ENCODE measurements at places on chromosomes 12 and 14.

DNA sequence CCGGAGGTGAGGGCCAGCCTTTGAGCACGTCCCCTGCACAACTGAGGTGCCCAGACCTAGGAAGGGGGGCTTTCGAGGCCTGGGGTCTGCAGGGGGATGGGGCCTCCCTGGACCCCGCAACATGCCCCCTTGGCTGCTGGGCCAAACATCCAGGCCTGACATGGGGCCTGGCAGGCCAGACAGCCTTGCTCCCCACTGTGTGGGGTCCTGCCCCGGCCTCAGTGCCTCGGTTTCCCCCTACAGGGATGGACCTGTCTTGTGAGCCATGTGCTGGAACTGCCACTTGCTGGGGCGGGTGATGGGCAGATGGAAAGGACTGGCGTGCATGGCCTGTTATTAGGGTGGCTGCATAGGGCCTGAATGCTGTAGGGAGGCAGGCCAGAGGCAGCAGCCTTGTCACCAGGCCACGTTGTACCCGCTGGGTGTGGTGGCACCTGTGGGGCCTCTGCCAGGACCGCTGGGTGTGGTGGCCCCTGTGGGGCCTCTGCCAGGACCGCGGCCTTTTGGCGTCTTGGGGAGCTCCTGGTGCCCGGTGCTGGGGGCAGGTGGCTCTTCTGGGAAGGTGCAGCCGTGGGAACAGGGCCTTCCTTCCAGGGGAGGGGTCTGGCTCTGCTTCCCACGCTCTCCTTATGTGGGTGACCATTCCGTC lies 20.4 kb downstream of the ASPG start:
- no peak for DNase-seq

GRCh38 chr12:4154672-4155225 lies 118.8 kb upstream of the CCND2 start:
- no peak for DNase-seq

- DNase-seq = no peak
These were observed 226.7 kb downstream of the FUT8 start for GRCh38 chr14:65639216-65639615.

- no peak for DNase-seq
These were observed 37.7 kb downstream of the FGD4 start for GRCh38 chr12:32437095-32437515.

DNA sequence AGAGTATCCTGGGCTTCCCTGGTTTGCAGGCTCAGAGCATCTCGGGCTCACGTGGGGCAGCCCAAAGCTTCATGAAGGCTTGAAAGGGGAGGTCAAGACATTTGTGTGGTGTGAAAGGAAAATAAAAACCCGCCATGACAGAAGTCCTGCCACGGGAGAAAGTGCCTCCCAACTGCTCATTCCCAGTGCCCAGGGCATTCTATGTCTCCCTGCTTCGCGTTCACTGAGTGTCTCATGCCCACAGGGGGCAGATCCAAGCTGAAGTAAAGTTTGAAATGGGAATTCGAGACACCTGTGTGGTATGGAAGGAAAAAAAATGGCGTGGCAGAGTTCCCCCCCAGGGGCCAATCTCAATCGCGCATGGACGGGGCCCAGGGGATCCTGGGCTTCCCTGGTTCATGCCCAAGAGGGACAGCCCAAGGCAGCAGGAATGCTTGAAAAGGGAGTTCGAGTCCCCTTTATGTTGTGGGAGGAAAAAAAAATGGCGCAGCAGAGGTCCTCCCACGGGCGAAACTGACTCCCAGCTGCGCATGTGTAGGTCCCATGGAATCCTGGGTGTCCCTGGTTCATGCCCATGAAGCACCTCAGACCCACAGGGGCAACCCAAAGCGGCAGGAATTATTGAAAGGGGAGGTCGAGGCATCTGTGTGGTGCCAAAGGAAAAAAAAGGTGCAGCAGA lies 576.7 kb downstream of the ALG10 start:
- DNase-seq = no peak

- DNase-seq = no peak
These were observed 46.8 kb upstream of the DLK1 start for GRCh38 chr14:100679707-100680438.

DNA sequence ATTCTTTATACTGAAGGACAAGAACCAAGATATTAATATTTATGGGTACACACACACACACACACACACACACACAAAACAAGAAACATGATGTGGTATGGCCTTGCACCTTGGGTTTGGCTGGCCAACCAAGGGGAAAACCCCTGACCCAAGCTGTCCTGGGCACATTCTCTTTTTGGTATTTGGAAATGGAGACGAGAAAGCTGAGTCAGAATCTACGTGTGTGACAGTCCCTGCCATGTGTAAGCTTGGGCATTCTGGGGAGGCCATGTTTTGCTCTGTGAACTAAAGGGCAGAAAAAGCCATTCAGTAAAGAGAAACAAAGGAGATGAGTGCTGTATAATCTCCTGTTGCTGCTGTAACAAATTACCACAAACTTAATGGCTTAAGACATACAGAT lies 35.6 kb downstream of the PTGER2 start:
- DNase-seq = no peak

DNA sequence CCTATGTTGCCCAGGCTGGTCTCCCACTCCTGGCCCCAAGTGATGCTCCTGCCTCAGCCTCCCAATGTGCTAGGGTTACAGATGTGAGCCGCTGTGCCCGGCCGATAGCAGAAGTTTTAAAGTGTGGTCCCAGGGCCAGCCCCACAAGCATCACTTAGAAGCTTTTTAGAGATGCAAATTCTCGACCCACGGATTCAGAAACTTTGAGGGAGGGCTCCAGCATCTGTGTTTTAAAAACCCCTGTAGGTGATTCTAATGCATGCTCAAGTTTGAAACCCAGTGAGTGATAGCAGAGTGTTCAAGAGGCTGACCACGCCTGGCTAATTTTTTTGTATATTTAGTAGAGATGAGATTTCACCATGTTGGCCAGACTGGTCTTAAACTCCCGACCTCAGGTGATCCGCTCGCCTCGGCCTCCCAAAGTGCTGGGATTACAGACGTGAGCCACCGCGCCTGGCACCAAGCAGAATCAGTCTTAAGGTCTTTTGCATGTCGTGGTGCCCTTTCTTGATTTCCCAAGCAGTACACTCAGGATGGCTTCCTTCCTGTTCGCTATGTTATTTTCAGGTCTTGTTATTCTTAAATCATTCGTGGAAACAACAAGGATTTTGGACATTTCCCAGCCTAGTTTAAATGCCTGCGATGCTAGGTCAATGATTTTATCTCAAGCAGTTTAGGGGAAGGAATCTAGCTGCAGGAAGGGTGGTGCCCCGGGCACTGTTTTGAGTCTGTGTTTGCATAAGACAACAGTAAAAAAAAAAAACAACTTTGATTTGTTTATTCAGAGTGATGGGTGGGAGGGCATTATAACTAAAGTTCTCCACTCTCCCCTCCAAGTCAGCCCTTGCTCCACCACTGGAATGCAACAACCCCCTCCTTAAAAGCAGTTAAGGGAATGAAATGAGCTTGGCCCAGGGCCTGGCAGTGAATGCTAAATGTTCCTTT lies 9.2 kb upstream of the RILPL2 start:
- no peak for DNase-seq

DNA sequence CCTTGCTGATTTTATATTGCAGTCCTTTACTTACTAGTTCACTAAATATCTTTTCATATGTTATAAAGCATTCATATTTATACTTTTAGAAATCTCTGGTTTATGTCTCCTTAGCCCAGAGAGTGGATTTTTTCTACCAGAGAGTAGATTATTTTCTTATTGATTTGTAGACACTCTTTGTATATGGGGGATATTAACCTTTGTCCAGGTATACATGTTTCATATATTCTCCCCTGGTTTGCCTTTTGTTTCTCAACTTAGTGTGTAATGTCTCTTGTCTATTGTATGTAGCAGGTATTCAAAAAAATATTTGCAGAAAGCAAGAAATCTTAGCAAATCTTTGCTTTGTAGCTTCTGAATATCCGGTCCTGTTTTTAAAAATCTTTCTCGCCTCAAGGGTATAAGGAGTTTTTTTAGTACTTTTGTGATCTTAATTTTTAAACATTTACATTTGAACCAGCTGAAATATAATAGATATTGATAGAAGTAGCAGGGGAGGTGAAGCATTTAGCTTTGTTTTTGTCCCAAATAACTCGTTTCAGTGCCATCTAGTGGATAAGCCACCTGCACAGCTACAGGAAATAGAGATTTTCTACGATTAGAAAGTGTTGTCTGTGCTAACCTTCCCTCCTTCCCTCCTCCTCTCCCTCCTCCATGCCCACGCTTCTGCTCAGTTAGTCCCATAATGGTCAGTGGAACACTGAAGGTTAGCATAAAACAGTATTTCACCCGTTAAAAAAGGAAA lies 97.0 kb downstream of the PHETA1 start:
- DNase-seq = no peak

DNA sequence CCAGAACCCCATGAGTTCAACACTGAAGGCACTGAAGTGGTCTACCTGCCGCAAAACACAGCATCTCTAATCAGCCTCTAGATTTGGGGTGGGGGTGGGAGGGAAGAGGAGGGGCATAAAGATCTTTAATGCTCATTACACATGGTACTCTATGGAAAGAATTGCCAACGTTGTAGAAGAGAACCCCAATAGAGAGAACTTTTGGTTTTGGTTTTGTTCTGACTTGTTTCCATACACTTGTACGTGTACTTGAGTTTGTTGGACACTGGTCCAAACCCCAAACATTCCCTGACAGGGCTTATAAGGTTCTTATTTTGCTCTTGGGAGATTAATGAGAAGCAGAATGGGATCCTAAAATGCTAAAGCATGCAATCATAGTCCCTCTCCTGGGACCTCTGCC lies 31.0 kb downstream of the GNPTAB start:
- DNase-seq = no peak

DNA sequence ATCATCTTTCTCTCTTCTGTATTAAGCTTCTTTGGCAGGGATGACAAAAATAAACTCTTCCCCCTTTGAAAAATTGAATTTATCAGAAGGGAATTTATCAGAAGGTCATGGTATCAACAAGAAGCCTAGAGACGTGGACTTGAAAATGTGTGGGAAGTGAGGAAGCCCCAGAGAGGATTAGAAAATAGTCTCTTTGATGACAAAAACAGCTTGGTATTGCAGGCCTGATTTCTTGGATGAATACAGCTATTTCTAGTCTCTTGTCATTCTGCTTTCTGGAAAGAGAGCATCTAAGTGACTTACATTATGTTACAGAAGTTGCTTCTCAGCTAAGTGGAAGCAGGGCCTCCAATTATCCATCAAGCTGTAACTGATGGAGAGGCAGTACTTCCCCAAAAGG lies 111.1 kb downstream of the KITLG start:
- no peak for DNase-seq

DNA sequence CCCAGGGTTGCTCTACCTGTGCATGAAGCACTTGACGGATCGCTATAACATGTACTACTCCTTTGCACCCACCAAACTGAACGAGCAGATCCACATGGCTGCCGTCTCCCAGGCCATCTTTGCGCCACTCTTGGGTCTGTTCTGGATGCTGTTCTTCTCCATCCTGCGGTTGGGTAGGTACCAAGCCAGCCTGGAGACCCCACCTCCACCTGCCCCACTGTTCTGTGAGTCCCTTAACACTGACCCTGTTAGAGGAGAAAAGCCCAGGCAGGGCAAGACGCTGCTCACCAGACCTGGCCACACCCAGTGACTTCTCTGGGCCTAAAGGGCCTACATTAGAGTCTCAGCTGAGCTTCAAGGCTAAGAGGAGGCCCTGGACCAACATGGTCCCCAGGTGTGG lies 21.7 kb downstream of the NGB start:
- DNase-seq = no peak

DNA sequence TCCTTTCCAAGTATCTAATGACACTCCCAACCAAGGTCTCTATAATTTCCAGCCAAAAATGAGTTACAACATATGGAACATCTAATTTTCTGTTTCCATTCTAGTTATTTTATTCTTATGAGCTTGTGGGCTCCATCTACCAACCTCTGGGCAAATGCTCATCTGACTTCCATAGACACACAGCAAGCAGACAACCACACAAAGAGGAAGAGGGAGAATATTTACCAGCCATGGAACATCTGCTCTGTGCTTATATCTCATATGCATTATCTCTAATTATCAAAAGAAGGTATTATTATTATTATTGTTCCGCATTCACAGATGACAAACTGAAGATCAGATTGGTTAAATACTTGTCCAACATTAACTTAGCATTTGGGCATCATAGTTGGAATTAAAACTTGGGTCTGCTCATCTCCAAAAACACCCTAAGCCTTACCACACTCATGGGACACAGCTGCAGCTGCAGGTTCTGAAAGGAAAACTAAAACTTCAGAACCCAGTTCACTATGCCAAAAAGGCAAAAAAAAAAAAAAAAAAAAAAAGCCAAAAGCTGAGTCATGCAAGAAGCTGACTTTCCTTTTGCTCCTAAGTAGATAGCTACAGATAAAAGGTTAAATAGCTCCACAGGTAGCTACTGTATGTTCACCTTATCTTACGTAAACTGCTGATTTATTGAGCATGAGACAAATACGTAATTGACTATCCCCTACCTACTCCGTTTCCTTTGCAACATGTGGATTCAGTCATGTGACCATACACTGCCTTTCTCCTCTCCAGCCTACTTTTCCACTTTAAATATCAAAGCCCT lies 23.6 kb upstream of the TCL1B start:
- peak; percentile 72 for DNase-seq

DNA sequence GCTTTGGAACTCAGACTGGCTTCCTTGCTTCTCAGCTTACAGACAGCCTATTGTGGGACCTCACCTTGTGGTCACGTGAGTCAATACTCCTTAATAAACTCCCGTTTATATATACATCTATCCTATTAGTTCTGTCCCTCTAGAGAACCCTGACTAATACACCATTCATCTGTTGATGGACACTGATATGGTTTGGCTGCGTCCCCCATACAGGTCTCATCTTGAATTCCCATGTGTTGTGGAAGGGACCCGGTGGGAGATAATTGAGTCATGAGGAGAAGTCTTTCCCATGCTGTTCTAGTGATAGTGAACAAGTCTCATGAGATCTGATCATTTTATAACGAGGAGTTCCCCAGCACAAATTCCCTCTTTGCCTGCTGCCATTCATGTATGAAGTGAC lies 57.0 kb downstream of the OTOGL start:
- DNase-seq = no peak

GRCh38 chr12:127991485-127991884 lies 275.5 kb upstream of the TMEM132C start:
- peak; percentile 12 for DNase-seq

- no peak for DNase-seq
These were observed 36.3 kb upstream of the PPM1A start for GRCh38 chr14:60212503-60213371.

DNA sequence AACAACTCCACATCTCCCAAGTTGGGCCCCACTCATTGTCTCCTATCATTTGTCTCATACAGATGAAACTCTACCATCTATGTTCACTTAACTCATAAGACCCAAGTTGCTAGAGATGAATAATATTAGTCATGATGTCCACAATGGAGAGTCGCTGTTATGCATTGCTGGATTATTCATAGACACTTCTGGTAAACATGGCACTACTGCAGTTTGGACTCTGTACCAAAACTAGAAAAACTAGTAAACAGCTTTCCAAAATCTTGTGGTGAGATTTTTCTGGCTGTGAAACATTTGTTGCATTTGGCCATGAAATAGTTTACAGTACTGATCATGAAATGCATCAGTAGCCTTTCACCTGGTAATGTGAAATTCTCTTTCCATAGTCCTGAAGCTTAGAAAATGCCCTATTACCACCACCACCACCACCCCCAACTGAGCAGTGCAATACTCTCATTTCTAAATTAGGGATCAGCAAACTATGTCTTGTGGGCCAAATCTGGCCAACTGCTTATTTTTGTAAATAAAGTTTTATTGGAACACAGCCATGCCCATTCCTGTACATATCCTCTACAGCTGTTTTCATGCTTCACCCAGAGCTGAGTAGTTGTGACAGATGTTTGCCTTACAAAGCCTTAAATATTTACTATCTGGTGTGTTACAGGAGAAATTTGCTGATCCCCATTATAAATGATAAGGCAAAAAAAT lies 236.5 kb downstream of the DPF3 start:
- no peak for DNase-seq

GRCh38 chr12:66196806-66197205 lies 7.8 kb downstream of the IRAK3 start:
- DNase-seq = no peak

All from DMS53 (cell line).